ENCODE measurements at places on chromosomes 16 and 17.

DNA sequence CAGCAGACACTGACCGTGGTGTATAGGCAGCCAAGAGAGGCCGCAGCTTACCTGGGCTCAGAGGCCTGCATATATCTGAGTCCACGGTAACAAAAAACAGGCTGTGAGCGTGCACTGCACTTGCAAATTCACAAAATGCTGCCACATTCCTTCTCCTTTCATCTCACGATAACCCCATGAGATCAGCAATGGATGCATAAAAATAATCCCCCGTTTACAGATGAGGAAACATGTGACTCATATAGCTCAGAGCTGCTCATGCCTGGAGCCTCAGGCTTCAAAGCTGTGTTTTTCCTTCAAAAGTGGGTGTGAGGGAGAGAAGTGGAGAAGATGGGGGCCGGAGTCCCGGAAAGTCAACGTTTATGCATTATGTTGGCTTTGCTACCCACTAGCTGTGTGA lies 118.3 kb upstream of the FOXF1 start:
- H3K27ac ChIP-seq, result no peak overlapping the region
- peaks cover 15% of the 10 kb centered on the region for H3K4me1 ChIP-seq
- no peaks in the 10 kb centered on the region for H3K36me3 ChIP-seq
- H3K4me3 ChIP-seq, result no peak overlapping the region

DNA sequence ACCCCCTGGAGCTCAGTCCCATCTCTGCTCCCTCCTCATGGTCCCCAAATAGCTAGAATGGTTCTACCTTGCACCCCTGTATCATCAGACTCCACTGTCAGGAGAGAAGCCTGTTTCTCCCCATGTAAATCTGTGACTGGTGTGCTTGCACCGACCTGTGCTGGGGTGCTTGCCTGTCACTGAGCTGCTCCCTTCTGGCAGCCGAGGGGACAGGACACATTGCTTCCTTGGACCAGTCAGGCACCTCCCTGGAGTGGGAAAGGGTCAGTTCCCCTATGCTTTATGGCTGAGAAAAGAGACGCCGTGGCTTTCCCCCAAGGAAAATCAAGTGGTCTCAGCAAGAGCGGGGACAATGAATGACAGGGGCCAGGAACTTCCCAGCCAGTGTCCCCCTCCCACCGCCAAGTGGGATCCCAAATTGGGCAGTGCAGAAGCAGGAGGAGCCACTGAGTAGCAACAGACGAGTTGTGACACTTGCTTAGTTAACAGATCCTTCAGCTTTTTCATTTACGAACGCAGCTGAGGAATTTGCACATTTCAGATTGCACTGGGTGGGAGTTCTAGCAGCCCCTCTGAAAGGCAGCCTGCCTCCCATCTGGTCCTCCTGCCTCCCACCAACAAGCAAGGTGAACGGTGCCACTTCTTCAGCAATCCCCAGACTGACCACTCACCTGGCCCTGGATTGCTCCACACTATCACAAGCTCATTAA lies 156.4 kb downstream of the KATNIP start:
- H3K36me3 ChIP-seq, result peaks cover 81% of the 10 kb centered on the region
- no peak overlapping the region for H3K4me3 ChIP-seq
- H3K27ac ChIP-seq, result no peak overlapping the region
- no peaks in the 10 kb centered on the region for H3K27me3 ChIP-seq
- no peak for DNase-seq

DNA sequence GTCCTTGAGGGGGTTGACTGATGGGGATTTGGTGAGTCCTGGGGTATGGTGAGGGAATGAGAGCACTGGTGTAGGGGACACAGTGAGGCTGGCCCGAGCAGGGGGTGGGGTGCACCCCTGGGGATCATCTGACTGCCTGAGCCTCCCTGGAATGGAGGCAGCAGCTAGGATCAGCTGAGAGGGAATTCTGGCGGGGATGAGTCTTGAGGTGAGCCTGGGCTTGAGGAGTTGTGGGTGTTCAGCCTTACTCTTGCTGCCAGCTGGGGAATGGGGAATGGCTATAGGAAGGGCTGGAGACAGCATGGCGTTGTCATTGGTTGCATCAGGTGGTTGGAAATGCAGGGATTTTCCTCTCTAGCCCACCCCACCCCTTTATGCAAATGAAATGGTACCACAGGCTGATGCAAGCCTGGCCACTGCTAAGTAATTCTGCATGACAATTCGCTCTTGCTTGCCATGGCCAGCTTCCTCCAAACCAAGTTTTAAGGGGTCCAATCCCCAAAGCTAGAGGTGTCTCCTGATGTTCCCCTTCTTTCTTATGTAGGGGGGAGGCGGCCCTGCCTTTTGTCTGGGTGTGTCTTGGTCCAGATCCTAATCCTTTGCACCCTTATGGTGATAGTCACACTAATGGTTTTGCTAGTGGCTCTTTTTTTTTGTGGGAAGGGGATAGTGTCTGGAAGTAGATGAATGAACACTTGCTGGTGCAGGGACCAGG lies 7.5 kb downstream of the NFE2L1 start:
- DNase-seq, result no peak
- peaks cover 51% of the 10 kb centered on the region for H3K4me1 ChIP-seq
- H3K27ac ChIP-seq, result peak overlapping the region; percentile 97
- no peaks in the 10 kb centered on the region for H3K27me3 ChIP-seq

DNA sequence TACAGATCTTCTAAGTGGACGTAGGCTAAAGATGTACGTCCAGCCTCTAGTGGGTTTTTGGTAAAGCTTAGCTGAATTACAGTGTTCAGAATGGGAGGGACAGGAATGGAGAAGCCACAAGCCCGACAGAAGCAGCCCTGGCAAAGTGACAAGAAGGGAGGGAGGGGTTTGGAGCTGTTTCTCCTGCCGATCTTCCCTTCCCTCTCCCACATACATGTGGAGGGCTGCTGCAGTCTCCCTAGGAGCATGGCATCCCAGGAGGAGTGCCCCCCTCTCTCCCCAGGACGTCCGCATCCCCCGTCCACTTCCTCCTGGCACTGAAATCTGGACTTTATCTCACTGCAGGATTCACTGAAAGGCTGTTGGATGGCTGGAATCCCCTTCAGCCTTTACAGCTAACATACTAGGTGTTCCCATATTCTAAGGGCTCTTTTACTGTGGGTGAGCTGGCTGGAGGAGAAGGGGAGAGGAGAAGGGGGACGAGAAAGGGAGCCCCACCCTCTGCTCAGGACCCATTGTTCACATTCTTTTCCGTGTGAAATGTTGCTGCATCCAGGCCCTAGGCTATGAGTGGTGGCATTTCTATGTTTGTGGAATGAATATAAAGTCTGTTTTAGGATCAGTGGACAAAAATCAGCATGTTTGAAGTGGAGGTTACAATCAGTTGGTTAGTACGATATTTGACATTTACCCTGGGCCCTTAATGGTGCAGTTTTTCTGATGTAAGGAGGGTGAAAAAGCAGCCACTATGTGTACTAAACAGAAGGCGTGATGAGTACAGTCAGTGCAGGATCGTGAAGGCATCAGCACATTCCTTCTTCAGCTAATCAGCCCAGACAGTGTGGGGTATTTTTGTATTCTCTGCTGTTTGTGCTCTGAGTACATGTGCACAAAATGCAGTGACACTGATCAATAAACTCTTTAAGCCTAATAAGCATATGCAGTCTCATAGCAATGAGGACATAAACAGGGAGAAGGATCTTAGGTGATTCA lies 94.6 kb downstream of the SPECC1 start:
- no peaks in the 10 kb centered on the region for H3K4me1 ChIP-seq
- H3K4me3 ChIP-seq, result no peak overlapping the region
- H3K27ac ChIP-seq, result no peak overlapping the region
- H3K36me3 ChIP-seq, result peaks cover under 1% of the 10 kb centered on the region

- H3K36me3 ChIP-seq, result peaks cover 52% of the 10 kb centered on the region
- no peaks in the 10 kb centered on the region for H3K4me1 ChIP-seq
- no peak overlapping the region for H3K4me3 ChIP-seq
- H3K27me3 ChIP-seq, result no peaks in the 10 kb centered on the region
Observed at GRCh38 chr17:61943117-61943516, 15.3 kb upstream of the INTS2 start.

- peaks cover 22% of the 10 kb centered on the region for H3K4me1 ChIP-seq
- H3K4me3 ChIP-seq, result peak overlapping the region; percentile 40
- no peaks in the 10 kb centered on the region for H3K36me3 ChIP-seq
- H3K27ac ChIP-seq, result no peak overlapping the region
Observed at GRCh38 chr17:39224778-39225307, 902 bp downstream of the STAC2 start.

DNA sequence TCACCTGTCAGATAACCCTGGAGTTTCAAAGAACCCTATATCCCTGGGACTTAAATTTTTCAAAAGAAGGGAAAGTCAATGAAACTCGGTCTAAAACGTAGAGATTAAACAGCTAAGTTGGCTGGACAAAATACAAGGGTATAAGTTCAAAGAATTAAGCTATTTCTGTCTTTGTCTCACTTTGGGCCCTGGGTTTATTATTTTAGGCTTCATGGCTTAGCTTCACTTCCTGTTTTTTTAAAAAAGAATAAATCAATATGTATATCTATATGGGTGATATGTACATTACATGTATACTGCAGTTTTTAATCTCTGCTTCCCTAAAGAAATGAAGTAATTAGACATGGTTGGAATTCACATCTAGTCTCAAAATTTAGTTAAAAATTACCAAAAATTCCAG lies 132.3 kb downstream of the TRIM37 start:
- no peaks in the 10 kb centered on the region for H3K36me3 ChIP-seq
- H3K27ac ChIP-seq, result no peak overlapping the region
- H3K27me3 ChIP-seq, result no peaks in the 10 kb centered on the region
- H3K4me1 ChIP-seq, result no peaks in the 10 kb centered on the region

DNA sequence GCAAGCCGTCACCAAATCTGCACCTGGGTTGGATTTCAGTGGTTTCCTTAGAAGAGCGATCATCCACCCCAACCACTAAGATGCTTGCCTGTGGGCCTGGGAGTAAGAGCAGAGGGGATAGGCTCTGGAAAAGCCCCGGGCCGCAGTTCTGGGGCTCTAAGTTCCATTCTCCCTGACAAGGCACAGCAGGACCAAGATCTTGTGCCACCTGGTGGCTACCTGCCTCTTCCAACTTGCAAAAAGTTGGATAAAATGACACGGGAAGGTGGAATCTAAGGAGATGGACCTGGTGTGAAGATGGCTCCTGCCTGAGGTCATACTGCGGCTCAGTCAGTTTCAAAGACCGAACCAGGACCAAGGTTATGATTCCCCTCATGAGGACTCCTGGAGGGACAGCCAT lies 42.3 kb downstream of the ABCC12 start:
- no peaks in the 10 kb centered on the region for H3K36me3 ChIP-seq
- no peaks in the 10 kb centered on the region for H3K4me1 ChIP-seq
- peak; percentile 16 for DNase-seq
- H3K27ac ChIP-seq, result no peak overlapping the region
- no peak overlapping the region for H3K4me3 ChIP-seq
- H3K27me3 ChIP-seq, result no peaks in the 10 kb centered on the region

Measured in stomach (tissue), 19 donors.